ENCODE measurements at places on chromosomes 2 and 18.

DNA sequence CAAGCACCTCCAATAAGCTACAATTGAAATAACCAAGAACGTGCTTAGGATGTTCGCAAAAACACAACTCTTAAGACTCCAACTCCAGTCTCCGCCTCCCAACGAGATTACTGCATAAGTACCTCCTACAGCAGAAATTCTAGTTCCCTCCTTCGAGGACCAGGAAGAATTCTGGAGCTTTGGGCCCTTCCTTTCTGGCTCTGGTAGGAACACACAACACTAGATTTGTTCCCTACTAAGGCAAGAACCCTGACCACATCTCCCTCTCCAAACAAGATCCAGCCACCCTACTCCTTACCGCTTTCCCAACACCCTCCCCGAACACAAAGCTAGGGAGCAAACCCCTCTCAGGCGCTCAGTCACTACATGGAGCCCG, 721 bp downstream of the ADAM17 start:
- DNase-seq, result peak; percentile 76

GRCh38 chr2:201600906-201601305, 42.4 kb downstream of the TMEM237 start:
- DNase-seq, result no peak

- peak; percentile 55 for DNase-seq
These were observed 1548.8 kb upstream of the LRRTM1 start for GRCh38 chr2:81853341-81853740.

DNA sequence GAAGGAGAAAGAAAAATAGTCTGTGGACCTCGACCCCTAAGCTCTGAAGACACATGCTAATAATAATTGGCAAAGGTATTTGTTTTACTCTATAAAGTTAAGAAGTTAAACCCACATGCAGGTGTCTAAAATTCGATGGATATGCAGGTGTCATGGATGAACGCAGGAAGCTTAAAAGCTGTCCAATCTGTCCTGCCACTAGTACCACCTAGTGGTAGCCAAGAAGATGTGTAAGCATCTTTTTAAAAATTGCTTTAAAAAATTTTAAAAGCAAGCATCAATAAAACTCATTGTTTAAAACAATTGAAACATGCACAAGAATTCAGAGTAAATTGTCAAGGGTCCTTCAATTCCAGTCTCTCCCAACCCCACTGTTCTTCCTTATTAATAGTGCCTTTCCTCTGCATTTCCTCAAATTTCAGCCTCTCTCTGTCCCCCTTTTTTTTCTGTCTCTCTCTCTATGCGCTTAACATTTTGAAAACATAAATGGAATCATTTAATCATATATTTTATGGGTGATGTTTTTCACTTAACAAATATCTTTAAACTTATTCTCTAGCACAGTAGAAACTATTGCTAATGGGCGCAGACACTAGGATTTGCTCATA, 30.6 kb upstream of the PPP3R1 start:
- peak; percentile 43 for DNase-seq

DNA sequence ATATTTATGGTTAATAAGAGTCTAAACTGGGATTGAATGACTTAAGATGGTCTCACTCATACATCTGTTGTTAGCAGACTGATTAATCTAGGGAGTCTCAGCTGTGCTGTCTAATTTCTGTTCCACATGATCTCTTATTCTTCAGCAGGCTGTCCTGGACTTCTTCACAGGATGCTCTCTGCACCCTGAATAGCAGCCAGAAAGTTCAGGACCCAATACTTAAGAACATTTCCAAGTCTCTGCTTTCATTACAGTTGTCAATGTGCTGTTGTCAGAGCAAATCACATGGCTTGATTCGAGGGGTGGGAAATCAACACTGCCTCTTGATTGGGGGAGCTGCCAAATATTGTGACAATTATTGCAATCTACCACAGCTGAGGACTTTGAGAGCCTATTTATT, 627.1 kb upstream of the SLC8A1 start:
- no peak for DNase-seq

GRCh38 chr2:47599171-47599570, 183.8 kb upstream of the MSH6 start:
- DNase-seq, result no peak

GRCh38 chr2:132446444-132446843, 29.8 kb downstream of the GPR39 start:
- no peak for DNase-seq

DNA sequence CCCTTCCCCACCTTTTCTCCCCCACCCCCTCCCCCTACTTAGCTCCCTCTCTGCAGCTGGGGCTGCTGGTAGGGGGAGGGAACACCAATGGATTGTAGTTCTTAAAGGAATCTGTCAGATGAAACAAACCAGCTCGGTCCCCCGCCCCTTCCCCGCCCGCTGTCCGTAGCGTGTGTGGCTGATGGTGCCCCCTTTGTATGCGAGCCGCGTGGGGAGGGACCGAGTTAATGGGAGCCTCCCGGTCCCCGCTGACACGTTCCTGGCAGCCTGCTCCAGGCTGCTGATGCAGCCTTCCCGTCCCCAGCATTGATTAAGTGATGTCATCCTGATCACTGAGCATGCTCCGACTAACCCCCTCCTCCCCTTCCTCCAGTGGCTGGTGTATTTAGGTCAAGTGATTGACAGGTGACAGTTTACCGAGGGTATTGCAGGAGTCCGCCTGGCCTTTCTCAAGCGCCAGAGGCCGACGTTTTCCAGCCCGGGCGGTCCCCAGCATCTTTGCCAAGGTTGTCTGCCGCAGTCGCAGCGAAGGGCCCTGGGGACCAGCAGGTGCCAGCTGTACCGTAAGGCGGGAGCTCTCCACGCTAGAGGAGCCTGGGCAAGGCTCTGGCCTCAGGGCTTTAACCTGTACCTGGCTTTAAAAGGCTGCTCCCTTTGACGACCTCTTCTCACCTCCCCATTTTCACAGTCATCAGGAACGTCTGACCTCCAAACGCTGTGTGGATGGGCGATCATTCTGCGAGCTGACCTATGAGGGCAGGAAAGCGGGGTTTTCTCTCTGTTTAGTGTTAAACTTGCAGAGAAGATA, 1.8 kb downstream of the KIF5C start:
- DNase-seq, result no peak

DNA sequence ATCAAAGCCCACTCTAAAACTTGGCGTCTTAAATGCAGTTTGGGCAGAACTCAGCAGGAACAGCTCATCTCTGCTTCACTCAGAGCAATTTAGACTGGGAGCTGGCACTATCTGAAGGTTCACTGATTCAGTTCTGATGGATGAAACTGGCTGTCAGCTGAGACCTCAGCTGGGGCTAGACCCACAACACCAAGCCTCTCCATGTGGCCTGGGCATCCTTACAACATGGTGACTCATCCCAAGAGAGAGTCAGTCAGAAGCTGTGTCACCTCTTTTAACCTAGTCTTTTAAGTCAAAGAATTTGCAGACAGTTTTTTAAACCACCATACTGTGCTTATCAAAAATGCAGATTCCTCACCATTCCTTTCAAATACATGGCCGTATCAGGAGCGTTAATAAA, 62.6 kb upstream of the ZNF397 start:
- peak; percentile 76 for DNase-seq

- no peak for DNase-seq
These were observed 299.4 kb downstream of the LPIN1 start for GRCh38 chr2:12045864-12046291.

DNA sequence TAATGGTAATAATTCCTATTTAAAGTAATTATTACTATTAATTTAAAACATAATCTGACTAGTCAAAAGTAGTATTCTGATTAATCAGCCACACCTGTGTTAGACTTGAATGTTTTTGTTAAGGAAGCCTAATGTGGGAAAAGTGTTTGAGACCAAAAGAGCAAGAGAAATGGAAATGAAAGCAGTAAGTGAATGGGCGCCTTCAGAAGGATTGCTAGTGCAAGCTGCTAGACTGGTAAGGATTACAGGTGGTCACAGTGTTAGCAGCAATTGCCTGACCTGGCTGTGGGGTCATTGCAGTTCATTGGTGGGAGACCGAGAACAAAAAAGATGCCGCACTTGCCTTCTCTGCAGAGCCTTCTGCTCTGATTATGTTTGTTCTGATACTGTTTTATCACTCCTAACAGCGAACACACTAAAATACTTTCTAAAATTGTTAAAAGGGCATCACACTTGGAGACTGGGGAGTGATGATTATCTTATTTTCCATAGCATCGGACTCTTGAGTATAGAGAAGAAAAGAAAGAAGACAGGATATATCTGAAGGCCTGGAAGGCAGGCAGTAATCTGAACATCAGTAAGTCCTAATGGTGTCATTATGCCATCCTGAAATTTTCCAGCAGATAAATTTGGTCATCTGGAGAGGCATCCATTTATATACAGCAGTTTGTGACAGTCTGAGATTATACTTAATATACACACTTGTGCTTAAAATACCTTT, 5.8 kb downstream of the SOCS6 start:
- DNase-seq, result no peak

DNA sequence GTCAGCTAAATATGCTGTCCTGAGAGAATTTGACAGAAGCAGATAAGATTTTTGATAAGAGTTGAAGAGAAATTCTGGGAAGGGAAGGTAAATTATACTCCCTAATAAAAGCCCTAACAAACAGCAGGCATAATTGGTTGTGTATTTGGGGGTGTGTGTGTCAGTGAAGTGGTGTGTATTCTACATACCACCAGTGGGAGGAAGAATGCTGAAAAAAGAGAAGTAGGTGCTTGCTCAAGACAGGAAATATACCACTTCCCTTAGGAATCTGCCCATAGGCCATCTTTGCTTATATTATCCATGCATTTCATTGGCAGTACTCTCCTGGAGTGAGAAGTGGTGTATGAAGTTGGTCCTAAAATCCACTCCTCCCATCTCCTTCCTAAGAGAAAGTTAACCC, 76.2 kb downstream of the FMNL2 start:
- no peak for DNase-seq

- DNase-seq, result peak; percentile 53
These were observed 65.7 kb downstream of the LRRTM1 start for GRCh38 chr2:80238692-80239469.

DNA sequence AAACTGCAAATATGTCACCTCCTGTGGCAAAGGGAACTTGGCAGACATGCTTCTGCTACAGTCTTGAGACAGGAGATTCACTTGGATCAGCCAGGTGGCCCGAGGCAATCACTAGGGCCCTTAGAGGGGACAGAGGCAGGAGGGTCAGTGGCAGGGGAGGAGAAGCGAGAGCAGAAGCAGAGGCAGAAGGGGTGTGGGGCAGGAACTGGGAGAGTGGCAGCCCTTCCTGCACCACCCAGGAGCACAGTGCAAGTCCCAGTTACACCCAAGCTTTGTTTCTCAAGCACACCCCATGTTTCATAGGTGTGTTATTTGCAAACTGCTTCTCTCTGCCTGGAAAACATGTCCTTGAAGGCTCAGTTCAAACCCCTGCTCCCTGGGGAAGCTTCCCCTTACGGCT, 309.7 kb upstream of the MYT1L start:
- no peak for DNase-seq

DNA sequence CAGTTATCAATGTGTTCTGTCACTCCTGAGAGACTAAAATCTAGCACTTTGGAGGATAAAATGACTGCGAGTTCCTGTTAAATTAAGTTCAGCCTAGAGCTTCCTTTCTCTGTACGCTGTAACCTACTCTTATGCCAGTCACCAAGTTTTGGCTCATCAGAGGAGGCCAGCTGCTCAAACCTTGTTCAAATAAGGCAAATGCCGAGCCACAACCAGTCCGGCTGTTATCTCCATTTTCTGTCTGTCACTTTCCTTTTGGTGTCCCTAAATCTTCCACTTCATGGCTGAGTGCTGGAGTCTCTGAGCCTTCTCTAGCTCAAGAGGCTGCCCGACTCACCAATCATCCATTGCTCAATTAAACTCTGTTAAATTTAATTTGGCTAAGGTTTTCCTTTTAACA, 33.5 kb upstream of the PXDN start:
- no peak for DNase-seq

- DNase-seq, result no peak
These were observed 1.6 kb upstream of the MAP2 start for GRCh38 chr2:209422191-209422754.
